ENCODE measurements at places on chromosomes 3 and 15.

- DNase-seq, result no peak
Observed at GRCh38 chr3:103919327-103919726, 1447.4 kb upstream of the ALCAM start.

- no peak for DNase-seq
Observed at GRCh38 chr3:123194552-123194951, 7.2 kb upstream of the SEC22A start.

DNA sequence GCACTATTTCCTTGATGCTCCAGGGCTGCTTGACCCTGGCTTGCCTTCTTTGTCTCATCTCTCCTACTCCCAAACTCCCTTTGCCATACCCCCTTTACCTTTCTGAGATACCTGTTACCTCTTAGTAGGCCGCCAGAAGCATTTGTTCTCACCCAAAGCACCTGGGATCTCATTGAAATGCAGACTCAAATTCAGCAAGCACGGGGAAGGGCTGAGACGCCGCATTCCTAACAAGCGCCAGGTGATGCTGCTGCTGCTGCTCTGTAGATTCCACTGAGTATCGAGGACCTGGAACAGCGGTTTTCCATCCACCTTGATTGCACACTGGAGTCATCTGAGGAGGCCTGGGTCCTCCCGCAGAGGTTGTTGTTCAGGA lies 91.8 kb downstream of the TMEM266 start:
- DNase-seq, result no peak

- DNase-seq, result no peak
Observed at GRCh38 chr3:32778389-32778788, 39.4 kb upstream of the TRIM71 start.

GRCh38 chr15:75531041-75531450 lies 48.1 kb downstream of the PTPN9 start:
- DNase-seq, result no peak

DNA sequence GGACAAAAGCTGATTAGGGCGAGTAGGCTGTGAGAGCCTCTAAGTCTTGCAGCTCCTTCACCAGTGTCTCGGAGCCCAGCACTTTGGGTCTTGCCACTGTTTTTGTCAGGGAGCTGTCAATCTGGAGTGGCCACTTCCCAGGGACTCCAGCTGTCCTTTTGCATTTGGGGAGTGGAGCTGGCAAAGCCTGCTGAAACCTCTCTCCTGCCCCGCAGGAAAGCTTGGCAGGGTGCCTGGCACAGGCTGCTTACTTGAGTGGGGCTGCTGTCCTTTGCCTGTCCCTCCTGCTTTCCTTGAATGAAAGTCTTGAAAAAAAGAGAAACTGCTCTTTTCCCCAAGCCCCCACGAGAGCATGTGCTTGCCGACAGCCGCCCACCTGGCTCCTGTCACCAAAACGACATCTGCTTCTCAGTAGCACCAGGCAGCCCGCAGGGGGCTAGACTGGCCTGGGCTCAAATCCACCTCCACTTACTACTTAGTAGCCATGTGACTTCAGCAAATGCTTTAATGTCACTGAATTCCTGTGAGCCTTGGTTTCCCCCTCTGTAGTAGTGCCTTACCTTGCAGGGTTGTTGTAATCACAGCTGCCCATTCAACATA lies 13.7 kb downstream of the USP13 start:
- DNase-seq, result no peak

DNA sequence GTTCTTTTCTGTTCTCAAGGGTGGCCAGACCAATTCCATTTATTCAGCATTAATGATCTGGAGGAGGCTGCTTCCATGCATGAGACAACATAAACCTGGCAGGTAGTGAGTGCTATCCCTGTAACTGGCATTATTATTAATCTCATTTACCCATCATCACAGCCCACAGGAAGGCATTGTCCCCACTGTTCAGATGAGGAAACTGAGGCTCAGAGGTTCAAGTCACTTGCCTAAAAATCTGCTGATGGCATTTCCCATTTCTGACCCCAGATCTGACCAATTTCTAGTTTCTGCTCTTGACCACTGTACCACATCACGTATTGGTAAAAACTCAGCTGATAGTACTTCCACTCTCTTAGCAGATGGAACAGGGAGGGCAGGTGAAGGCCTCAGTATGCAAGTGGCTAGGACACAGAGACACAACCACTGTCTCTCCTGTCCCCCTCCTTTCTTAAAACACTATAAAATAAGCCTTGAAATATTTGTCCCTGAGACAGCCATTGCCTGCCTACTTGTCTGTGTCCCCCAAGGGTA lies 36.1 kb downstream of the TRANK1 start:
- DNase-seq, result no peak

DNA sequence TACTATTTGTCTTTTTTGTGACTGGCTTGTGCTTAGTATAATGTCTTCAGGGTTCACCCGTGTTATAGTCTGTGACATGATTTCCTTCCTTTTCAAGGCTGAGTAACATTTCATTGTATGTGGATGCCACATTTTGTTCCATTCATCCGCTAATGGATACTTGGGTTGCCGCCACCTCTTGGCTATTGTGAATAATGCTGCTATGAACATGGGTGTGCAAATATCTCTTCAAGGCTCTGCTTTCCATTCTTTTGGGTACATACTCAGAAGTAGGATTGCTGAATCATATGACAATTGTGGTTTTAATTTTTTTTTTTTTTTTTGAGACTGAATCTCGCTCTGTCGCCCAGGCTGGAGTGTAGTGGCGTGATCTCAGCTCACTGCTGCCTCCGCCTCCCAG lies 15.4 kb downstream of the CRTC3 start:
- DNase-seq, result no peak

DNA sequence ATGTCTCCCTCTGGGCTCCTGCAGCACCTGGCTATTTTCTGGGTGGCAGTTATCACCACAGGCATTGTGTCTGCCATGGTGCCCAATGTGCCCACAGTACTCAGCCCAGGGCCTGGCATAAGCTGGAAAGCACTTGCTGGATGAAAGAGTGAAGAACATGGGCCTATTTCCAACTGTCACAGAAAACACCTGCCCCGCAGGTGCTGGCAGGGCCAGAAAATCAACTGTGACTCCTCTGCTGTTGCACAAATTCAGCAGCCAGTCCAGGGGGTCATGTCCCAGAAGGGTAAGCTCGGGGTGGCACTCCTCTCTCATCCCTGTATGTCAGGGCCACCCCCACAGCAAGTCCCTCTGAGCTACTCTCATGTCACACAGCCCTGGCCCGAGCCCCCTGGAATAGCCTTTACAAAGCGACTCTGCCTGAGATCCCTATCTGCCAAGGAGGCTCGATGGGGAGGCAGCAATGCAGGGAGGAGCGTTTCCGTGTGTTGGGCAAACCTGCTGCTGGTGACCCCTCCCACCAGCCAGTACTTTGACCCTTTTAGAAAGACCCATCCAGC lies 16.9 kb downstream of the ITIH3 start:
- no peak for DNase-seq

DNA sequence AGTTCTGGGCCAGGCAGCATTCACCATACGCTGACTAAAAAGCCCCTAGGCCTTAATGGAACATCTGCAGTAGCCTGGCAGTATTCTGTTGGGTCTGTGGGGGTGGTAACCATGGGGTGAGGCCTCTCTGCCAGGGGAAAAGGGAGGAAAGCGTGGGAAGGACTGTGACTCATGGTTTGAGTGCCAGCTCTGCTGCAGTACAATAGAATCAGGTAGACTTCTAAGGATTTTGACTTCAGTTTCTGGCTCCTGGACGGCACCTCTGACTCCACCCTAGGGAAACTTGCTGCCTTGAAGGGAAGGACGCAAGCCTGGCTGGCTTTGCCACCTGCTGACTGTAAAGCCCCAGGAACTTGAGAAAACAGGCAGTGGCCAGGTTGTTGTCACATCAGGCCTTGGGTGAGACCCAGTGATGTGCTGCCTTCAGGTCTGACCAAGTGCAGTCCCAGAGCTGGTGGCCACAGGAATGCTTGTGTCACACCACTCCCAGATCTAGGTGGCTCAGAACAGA lies 148.6 kb downstream of the SUCNR1 start:
- no peak for DNase-seq

GRCh38 chr3:59425942-59426341 lies 376.1 kb upstream of the CFAP20DC start:
- DNase-seq, result no peak

- DNase-seq, result no peak
Observed at GRCh38 chr3:51773529-51774056, 5.4 kb downstream of the IQCF6 start.

DNA sequence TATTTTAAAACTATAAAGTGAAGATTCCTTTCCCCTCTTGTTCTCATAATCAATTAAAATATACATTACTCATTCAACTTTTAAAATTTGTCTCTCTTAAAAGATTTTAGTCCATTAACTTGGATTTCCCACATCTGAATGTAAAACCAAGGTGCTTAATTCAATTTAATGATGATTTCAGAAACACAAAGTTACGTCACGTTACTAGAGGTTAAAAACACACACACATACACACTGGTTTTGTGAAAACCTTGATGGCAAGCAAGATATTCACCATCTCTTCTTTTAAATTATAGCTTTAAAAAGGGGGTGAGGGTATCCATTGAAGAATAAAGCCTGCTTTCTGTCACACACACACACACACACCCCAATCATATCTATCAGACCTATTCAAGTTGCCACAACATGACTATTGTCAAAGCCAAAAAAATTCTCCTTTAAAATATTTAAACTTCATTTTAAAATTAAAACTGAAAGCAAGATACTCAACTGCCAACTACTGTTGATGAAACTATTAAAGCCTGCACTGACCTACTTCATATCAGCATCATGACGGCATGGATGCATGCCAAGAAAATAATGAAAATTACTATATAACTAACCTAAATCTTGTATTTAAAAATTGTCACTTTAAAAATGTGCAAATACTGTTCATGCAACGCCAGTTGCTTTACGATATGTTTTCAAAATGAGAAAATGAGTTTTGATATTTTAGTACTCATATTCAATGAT lies 2.1 kb downstream of the RFX7 start:
- DNase-seq, result no peak

DNA sequence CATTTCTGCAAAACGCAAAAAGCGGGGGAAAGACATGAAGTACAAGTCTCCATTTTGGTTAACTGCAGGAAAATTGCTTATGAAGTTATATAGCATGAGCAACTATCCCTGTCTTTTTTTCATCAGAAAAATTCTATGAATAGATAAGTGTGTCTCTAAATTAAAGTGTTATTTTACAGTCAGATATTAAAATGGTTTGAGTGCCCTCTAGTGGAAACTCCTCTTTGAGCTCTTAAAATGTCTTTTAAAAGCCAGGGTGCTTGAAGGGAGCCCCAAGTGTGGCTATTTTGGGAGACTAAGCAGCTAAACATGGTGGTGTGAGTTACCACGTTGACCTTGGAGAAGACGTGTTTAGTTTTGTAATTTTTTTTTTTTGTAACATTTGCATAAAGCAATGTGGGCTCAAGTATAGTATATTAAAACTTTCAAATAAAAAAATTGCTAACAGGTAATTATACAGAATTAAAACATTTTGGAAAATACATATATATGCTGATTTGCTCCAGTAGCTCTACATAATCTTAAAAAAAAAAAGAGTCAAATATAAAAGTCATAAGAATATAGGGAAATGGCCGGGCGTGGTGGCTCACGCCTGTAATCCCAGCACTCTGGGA lies 77.2 kb downstream of the PPP2R3A start:
- no peak for DNase-seq

GRCh38 chr3:17175187-17175807 lies 290.5 kb downstream of the PLCL2 start:
- DNase-seq, result no peak

All from stimulated activated CD8-positive, alpha-beta memory T cell treated with anti-CD3 and anti-CD28 coated beads, Interleukin-15, amount 100 ng/mL, for 24 hours (primary cell).